Ovary (tissue), 10 donors: ENCODE measurements at places on chromosomes 16 and 17.

DNA sequence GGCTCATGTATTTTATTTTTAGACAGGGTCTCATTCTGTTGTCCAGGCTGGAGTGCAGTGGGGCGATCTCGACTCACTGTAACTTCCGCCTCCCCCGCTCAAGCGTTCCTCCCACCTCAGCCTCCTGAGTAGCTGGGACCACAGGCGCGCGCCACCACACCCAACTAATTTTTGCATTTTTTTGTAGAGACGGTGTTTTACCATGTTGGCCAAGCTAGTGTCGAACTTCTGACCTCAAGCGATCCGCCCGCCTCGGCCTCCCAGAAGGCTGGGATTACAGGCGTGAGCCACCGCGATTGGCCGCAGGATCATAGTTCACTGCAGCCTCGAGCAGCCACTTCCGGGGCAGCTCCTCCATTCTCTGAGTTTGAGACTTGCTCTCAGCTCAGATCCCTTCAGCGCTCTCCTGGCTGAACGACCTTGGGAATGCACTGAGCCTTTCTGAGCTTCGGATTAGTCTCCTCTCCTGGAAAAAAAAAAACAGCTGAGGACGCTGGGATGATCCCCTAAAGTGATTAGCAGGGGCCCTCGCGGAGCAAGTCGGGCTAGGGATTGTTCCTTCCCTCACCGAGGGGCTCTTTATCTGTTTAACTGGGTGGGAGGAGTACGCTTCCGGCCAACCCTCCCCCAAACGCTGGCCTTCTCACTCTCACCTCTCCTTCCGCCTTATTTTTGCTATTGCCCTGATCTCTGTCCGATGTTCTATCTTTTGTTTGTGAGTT lies 1.1 kb upstream of the PKMYT1 start:
- DNase-seq, result no peak

GRCh38 chr16:81095953-81096714 lies at the start of gene GCSH:
GCSH (minus strand) TSS chr16:81096395; CDS start chr16:81096278, 117 bp downstream.
- peak; percentile 99 for DNase-seq

DNA sequence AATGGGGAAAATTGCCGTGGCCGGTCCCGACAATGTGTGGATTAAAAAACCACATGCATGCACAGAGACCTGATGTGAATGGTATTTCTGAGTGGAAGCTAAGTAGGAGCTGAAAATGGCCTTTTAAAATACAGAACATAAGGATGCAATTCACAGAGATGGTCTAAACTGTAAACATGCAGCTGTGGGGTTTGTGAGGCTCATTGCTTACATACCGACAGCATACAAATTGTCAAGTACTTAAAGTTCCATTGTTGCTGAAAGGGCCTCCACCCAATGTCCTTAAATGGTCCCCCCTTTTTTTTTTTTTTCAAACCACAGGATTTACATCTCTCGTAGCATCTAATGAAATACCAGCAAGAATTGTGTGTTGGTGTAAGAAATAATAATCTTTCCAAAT lies 523.2 kb downstream of the MAF start:
- no peak for DNase-seq

DNA sequence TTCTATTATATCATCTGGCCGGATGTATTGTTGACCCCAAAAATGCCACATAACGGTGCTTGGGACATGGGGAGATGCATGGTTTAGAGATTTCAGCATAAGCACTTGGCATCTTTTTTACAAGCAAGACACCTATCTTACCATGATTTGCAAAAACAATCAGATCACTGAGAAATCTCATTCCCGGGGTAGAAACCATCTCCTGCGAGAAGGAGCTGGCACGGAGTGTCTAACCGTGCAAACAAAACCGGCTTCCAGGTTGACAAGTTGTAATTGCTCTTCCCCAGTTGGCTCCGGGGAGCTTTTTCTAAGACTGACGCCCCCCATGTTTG lies 1.0 kb downstream of the SLC16A6 start:
- no peak for DNase-seq
